Caco-2 (cell line): ENCODE measurements at places on chromosomes 3 and 15.

DNA sequence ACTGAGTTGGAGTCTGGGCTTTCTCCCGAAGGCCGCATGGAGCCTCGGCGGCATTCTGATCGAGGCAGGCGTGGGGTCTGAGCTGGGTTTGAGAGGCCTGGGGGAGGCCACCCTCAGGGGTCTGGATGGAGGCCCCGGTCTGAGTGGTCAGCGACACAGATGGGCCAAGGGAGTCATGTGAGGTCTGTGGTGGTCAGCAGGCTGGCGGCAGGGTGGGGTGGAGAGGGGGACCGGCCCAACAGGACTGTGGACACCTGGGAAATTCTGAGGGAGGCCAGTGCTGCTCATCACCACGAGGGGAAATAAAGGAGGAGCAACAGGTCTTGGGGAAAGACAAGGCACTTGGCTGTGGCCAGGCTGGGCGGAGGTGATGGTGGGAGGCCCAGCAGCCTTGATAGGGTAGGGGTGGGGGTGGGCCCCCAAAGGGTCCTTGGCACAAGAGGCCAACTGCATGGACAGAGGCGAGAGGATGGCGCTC, 16.2 kb downstream of the CTSH start:
- DNase-seq: no peak

DNA sequence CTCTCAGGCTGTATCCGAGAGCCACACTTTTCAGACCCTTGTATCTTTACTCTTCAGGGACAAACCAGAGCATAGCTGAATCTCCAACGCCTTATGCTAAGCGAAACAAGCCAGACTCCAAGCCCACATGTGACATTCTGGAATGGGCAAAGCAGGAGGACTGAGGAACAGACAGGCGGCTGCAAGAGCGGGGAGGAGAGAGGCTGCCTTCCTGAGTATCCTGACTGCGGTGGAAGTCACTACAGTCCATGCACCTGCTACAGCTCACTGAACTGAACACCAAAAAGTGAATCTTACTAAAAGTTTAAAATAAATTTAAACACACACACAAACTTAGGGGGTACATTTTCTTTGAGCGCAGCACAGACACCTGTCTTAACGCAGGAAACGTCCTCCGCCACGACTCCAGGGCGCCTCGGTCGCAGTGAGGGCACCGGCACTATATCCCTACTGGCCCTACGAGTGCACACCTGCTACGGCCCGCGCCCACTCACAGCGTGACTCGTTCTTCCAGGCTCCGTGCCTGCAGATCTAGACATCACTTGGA, 1.4 kb downstream of the CYFIP1 start:
- peak; percentile 29 for DNase-seq

DNA sequence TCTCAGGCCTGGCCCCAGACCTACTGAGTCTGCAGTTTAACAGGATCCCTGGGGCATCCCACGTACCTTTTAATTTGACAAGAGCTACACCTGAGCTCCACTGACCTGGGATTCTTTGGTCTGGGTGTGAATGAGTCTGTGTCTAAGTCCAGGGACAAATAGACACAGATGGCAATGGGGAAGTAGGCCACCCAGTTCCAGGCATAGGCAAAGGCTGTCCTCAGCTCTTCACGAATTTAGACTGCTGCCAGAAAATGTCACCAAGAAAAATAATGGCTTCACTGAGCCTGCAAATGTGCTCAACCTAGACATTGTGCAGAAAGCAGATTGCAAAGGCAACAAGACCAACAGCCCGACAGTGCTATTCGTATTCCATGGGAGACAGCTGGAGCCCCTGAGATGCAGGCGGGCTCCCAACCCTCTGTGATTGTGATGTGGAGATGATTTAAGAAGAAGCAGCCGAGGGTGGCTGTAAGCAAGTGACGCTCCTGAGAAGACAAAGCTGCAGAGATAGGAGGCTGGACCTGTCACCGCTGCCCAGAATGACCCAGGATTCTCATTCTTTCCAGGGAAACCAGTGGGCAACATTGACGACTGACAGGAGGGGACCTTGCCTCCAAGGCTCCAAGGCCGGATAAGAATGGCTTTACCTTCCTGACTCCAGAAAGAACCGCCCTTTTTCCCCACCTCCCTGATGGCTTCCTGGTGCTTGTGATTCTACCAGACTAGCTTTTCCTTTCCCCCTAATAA, 39.8 kb upstream of the IREB2 start:
- no peak for DNase-seq

DNA sequence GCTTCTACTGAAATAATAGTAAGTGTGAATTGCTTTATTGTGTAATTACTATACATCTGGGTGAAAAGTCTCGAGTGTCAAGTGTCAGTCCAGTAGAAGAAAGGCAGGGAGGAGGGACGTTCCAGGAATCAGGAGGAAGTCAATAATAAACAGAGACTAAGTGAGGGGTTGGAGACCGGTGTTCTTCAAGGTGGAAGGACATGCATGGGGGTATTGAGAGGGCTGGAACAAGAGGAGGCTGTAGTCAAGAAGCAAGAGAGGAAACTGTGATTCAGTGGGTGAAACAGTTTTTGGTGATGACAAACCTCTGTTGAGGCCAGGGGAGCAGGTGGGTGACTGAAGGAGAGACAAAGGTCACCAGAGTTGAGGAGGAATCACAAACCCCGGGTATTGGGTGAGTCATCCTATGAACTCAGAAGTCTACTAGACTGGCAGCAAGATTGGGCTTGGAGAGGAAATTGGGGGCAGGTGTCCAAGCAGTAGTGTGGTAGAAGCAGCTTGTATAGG, 11.6 kb upstream of the SCAMP5 start:
- no peak for DNase-seq

GRCh38 chr3:115323380-115323779, 176.3 kb upstream of the ZBTB20 start:
- no peak for DNase-seq

DNA sequence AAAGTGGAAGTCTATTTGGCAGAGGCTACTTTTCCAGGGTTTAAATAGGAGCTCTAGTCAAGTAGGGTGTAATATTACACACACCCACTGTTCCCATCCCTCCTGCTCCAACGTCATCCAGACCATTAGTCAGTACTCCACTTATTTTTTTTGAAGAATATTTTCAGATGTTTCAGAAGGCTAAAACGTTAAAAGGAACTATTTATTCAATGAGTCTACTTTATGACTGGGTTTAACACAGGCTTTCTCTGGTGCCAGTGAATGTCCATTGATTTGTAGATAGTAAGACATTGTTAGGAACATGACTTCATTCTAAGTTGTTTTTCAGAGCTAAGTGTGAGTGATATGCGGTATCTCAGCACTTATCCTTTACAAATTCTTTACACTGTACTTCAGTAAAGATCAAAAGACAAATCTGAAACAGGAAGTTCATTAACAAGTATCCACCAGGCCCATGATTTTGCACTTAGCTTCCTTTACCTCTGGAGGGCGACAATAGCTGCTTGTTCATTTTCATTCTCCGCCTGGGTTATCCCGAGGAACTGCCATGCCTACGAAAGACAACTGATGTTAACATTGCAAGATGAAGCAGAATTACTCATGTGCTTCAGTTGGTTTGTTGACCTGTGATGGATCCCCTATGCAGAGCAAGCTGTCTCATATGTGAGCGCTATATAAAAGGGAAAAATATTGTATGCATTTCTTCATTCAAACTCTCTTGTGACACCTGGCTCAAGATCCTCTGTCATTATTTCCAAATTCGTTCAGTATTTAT, 158.7 kb downstream of the USP13 start:
- DNase-seq: peak; percentile 63

- no peak for DNase-seq
Observed at GRCh38 chr3:148034353-148034752, 625.2 kb downstream of the ZIC1 start.
